ENCODE measurements at places on chromosomes 6 and 20. TPM values are rescaled to one million over a fixed set of nuclear protein-coding genes. Genes with fewer than 3 reads are reported as not detected.

Gene IP6K3
- 3.0 TPM for total RNA-seq

Gene GRIK2
- 10.8 TPM for total RNA-seq

Gene GLO1
- total RNA-seq: 80.8 TPM

Gene AARS2
- total RNA-seq: 13.2 TPM

Gene TINAG
- total RNA-seq: not detected

Gene LTB
- total RNA-seq: not detected

Gene OGFRL1
- total RNA-seq: 12.6 TPM

Data from osteocyte (in vitro differentiated cells).